ENCODE measurements at places on chromosomes 12 and 14.

DNA sequence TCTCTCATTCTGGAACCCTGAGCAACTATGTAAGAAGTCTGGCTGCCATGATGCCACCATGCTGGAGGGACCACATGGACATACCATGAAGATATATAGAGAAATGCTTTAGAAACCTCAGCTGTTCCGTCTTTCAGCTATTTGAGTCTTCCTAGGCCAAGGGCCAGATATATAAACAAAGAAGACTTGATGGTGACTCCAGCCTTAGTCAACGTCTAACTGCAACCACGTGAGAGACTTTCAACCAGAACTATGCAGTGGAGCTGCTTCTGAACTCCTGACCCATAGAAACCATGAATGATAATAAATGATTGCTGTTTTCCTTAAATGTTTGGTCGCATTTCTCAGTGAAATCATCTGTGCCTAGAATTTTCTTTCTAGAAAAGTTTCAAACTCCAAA lies 20.0 kb upstream of the KITLG start:
- no peak for DNase-seq

- no peak for DNase-seq
These were observed 12.8 kb upstream of the NRDE2 start for GRCh38 chr14:90344331-90345238.

- no peak for DNase-seq
These were observed 3.1 kb downstream of the PYGL start for GRCh38 chr14:50941151-50941550.

DNA sequence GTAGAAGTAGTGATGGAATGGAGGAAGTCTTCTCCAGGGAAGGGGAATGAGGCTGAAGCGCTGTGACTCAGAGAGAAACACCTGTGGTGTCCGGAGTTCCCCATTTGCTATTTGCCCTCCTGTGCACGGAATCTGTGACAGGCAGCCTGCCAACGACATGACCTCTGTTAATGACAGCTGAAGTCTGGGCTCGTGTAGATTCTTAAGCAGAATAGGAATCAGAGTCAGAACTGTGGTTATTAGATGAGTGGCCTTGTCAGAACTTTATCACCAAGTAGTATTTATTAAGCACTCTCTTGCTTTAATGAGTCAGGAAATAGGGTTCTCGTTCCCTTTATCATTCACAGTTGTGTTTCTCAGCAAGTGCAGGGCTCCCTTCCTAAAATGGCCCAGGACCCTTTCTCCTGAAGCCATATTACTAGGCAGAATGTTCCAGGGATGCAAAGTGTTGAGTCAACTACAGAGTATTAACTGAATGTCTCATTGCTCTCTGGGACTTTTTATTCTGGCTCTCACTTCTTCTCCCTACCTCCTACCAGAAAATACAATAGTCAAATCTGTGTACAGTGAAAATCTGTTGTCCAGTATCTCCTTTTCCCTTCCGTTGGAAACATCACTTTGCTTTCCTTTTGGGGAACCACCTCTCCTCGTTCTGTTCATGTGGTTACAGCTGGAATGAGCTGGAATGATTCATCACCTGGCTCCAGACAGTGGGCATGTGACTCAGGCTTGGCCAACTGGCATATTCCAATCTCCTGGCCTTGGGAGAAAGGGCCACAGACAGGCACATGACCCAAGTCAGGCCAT lies 77.8 kb upstream of the MAX start:
- DNase-seq = peak; percentile 85

DNA sequence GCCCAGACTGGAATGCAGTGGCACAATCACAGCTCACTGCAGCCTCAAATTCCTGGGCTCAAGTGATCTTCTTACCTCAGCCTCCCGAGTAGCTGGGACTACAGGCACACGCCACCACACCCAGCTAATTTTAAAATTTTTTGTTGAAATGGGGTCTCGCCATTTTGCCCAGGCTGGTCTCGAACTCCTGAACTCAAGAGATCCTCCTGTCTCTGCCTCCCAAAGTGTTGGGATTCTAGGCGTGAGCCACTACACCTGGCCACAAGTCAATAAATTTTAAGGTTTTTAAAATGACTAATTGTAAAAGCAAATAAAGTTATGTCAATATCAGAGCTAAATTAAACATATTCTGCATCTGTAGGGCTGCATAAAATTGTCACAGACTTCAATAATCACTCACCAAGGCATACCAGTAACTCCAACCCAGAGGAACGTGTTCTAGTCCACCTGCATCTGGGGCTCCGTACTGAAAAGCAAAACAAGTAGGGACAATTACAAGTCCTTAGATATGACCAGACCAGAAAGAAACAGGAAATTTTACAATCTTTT lies 13.9 kb downstream of the GNS start:
- no peak for DNase-seq

- no peak for DNase-seq
These were observed 2.1 kb downstream of the SAMD4A start for GRCh38 chr14:54568821-54569595.

- DNase-seq = peak; percentile 31
These were observed 5.3 kb downstream of the B4GALNT1 start for GRCh38 chr12:57627501-57628279.

GRCh38 chr14:95664546-95664945 lies 21.7 kb upstream of the TCL1B start:
- DNase-seq = no peak

GRCh38 chr12:66960704-66961690 lies 282.1 kb upstream of the GRIP1 start:
- no peak for DNase-seq

DNA sequence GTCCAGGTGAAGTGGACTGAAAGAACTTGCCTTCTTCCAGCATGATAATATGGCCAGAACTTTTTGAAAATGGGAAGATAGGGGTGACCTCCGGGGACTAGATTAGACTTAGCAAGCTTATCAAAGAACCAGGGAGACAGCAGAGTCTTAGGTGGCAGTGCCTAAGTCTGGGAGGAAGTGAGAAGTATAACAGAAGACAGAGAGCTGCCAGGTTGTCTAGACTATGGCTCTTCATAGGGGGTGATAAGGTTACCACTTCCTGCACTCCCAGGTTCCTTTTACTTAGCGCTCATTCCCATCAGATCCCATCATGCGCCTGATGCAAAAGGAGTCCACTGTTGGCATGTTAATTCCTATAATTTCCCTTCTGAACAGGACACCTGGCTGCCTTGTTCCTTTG lies 69.9 kb downstream of the PLXNC1 start:
- DNase-seq = no peak

GRCh38 chr12:88955531-88955930 lies 375.3 kb upstream of the KITLG start:
- no peak for DNase-seq

DNA sequence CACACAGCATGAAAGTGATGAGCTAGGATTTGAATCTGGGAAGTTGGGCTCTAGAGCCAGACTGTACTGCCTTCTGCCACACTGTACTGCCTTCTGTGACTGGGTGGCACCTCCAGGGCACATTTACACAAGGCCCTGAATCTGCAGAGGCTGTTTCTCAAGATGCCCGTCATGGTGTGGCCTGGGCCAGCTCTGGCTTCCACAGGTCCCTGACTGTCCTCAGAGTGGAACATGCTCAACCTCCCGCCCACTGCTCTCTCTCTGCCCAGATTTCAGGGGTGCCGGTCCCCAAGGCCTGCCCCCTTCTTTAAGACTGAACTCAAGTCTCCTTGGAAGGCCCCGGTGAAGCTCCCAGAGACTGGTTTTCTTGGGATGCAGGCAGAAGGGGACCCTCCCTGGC lies 50.2 kb downstream of the C14orf132 start:
- DNase-seq = no peak

- DNase-seq = peak; percentile 64
These were observed 14.2 kb upstream of the CALM1 start for GRCh38 chr14:90382491-90383125.

DNA sequence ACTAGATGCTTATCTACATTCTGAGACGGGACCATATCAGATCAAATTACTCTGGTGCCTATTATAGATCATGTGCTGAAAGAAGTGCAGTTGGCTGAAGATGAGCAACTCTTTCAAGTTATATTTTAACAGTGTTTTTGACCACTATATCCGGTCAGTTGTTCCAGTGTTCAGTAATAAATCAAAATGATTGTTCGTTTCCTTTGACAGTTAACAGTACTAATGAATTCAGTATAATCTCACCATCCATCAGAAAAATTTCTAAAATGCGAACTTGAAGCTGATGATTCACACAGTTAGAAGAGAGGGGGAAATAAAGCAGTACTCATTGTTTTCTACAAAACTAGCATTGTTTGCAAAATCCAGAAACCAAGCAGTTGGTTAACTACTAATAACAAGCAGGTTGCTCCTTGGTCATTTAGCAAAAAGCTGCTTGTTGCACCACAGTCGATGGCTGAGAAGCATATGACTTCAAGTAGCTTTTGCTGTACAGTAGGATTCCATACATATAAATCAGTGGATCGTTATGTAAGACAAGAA lies 2.3 kb downstream of the RPS6KA5 start:
- DNase-seq = peak; percentile 68

- no peak for DNase-seq
These were observed 36.5 kb downstream of the LTBP2 start for GRCh38 chr14:74575507-74575906.

DNA sequence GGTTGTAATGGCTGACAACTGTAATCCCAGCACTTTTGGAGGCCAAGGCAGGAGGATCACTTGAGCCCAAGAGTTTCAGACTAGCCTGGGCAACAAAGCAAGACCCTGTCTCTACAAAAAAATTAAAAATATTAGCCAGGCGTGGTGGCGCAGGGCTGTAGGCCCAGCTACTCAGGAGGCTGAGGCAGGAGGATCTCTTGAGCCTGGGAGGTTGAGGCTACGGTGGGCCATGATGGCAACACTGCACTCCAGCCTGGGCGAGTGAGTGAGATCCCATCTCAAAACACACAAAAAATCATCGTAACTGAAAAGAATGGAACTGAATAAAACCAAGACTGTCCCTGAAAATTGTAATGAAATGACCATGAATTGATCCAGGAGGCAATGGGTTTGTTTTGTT lies 6.1 kb downstream of the CAMKK2 start:
- no peak for DNase-seq

GRCh38 chr12:64042911-64043310 lies 179.2 kb downstream of the KICS2 start:
- no peak for DNase-seq

- peak; percentile 58 for DNase-seq
These were observed 85.5 kb upstream of the PTHLH start for GRCh38 chr12:28057856-28058615.

DNA sequence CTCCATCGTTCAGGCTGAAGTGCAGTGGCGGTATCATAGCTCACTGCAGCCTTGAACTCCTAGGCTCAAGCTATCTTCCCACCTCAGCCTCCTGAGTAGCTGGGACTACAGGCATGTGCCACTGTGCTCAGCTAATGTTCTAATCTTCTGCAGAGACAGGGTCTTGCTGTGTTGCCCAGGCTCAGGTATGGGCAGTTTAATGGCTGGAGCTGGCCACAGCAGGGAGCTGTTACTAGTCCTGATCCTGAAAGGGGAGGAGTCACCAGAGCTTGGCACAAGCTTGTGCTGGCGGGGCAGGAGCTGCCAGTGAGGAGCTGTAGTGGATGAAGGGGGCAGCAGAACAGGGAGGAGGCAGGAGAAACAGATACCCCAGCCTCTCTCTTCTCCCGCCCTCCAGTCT lies 10.6 kb downstream of the TMEM120B start:
- DNase-seq = no peak

GRCh38 chr12:65741656-65742017 lies 82.6 kb upstream of the HMGA2 start:
- DNase-seq = peak; percentile 2

DNA sequence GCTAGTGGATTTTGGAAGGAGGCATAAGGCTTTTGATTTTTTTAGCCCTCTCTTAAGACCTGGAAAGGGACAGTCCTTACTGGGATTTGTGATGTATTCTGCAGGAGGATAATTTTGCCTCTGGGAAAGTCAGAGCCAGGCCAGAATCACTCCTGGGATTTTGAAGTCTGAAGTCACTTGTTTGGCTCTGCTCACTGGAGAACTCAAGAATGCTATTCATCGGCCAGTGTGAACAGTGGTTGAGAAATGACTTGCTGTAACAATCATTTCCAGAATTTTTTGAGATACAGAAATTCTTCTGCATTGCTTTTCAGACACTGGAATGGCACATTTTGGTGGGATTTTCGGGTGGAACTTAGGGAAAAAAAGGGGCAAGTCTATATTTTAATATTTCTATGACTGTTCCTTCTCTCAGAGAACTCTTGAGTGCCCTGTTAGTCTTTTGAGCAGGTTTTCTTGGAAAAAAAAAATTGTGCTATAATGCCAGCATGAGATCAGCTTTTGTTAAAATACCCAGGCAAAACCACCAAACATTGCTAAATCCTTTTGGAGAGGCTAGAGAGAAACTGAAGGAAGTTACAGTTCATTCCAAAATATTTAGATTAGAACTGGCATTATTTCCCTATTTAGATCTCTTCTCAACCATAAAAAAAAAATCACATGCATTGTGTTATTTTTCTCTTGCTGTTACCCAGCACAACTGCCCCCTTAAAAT lies 26.1 kb upstream of the BHLHE41 start:
- DNase-seq = no peak

- no peak for DNase-seq
These were observed 49.8 kb downstream of the ADCK1 start for GRCh38 chr14:77849711-77850110.

GRCh38 chr12:118055144-118055557 lies 5.8 kb downstream of the WSB2 start:
- peak; percentile 83 for DNase-seq

DNA sequence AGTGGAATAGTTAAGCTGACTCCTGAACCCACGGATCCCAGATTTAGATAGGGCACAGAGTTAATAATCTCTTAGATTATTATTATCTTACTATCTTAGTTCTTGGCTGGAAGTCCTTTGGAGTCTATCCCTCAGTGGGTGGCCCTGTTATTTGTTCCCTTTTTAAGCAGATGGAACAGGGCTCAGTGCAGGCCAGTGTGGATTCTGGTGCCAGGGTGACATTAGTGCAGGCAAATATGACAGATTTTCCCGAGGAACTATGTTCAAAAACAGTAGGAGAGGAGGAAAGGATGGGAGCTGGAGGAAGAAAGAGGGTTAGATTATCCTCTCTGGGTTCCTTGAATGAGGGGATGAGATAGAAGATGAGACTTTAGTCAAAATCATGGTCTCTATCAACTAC lies 41.4 kb upstream of the CISTR start:
- DNase-seq = no peak

DNA sequence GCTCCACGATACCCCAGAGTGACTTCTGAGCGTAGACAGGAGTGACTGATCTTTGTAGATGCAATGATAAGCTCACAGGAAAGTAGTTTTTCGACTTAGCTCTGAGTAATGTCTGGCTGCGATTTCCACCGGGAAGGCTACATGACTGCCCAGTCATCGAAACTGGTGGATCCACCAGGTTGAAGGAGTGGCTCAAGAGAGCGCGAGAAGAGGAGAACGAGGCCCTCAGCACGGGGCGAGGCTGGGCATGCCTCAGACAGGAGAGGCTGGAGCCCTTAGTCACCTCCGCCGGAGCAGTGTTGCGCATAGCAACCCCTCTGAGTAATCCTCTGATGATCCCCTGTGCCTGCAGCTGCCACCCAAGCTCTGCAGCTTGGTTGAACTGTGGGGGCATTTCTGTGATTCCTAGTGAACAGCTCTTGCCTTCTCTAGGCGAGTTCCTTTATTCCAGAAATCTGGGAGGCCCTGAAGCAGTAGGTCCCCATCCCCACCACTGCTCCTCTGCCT lies 25.6 kb downstream of the ELK3 start:
- no peak for DNase-seq

GRCh38 chr12:57112492-57113294 lies 1.5 kb upstream of the STAT6 start:
- DNase-seq = no peak

Measured in activated CD4-positive, alpha-beta T cell treated with anti-CD3 and anti-CD28 coated beads, Interleukin-10, Interleukin-2, amounts not matched to agents 100 ng/mL and 50 ng/mL, durations not matched to agents 16 hours and 8 hours (primary cell).